Right cardiac atrium (tissue), 5 donors: ENCODE measurements at places on chromosomes 1 and 21. TPM values are rescaled to one million over a fixed set of nuclear protein-coding genes. Genes with fewer than 3 reads are reported as not detected.
A peak's percentile ranks its signal among the peaks of the same experiment; 100 is the strongest.

GRCh38 chr1:218430822-218431221 is 85.7 kb downstream of the TGFB2 start:
- no peak for DNase-seq

GRCh38 chr1:92756537-92756936 is 28.4 kb downstream of the EVI5 start:
- DNase-seq, result no peak

GRCh38 chr1:56339786-56340465 is 239.4 kb downstream of the PLPP3 start:
- no peak for DNase-seq

DNA sequence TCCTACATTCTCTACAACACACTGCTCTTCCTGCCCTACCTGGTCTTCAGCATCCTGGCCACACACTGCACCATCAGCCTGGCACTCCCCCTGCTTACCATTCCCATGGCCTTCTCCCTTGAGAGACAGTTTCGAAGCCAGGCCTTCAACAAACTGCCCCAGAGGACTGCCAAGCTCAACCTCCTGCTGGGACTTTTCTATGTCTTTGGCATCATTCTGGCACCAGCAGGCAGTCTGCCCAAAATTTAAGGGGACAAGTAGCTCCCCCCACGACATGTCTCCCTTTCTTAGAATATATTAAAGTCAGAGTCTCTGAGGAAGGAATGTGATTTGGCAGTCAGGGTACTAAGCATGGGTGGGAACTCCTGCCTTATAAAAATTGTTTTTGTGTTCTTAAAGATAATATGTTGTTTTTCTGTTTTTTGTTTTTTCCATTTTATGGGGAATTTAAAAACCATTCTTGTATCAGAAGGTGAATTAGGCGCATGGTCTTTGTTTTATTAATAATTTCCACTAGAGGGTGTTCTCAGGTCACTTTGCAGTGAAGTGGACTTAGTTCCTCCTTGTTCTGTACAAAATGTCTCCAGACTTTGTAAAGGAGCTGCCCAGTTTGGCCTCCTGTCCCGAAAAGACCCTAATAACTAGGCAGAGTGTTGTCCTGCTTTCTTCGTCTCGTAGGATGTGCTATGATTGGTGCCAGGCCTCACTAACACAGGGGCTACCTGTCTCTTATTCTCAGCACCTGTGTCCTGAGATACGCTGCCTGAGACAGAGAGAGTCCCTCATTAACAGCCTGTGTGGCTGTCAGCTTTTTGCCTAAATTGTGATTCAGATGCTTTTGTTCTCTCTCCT is 13.1 kb downstream of the UBIAD1 start:
- DNase-seq, result peak; percentile 4

DNA sequence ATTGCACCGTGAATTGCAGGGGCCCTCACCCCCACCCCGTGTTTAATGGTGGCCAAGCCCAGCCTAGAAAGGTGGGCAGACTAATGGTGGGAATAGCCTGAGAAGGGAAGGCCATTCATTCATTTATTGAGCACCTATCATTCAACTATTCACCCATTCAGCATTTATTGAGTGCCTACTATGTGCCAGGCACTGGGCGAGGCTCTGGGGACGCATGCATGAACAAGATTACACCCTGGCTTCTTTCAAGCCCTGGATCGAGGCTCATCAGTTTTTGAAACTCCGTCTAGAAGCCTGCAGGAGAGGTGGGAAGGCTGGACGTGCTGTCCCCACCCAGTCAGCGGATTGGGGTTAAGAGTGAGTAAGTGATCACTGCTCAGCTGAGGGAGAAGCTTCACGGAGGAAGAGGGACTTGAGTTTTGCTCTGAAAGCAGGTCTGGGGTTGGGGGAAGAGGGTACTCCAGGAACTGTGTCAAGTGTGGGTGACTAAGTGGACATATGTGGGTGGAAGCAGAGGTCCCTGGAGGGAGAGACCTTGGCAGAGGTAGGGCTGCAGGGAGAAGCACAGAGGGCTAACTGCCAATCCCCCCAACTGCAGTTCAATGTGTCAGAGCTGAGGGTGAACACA is 35.6 kb downstream of the MEF2D start:
- DNase-seq, result no peak

DNA sequence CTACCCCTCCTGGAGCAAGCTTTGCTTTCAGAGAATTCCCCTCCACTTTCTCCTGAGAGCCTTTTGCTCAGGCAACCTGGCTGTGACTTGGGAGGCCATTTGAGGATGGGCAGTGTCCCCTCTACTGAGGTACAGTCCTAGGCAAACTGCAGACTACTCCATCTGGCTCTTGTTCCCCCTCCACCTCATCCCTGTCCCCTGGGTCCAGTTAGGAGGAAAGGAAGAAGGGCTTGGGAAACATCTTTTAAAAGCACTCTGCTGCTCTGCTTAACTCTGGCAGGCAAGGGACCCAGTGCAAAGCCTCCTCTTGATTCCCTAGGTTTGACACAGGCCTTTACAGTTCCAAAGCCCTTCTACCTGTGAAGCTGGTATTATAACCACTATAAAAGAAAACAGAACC is 108.2 kb downstream of the NAV1 start:
- DNase-seq, result no peak

The MED8 gene
- 22.1 TPM for total RNA-seq

The PTCH2 gene
- 0.28 TPM for total RNA-seq

The C1orf141 gene
- total RNA-seq, result not detected

The OLIG2 gene
- not detected for total RNA-seq
